Stimulated activated CD4-positive, alpha-beta T cell treated with anti-CD3 and anti-CD28 coated beads, Interleukin-1b, Interleukin-23, amount 100 ng/mL, for 24 hours (primary cell): ENCODE measurements at places on chromosomes 7 and 10.

- DNase-seq, result no peak
Observed at GRCh38 chr10:80373502-80373901, 16.9 kb downstream of the DYDC2 start.

- DNase-seq, result no peak
Observed at GRCh38 chr10:92916433-92916832, 68.1 kb downstream of the EXOC6 start.

DNA sequence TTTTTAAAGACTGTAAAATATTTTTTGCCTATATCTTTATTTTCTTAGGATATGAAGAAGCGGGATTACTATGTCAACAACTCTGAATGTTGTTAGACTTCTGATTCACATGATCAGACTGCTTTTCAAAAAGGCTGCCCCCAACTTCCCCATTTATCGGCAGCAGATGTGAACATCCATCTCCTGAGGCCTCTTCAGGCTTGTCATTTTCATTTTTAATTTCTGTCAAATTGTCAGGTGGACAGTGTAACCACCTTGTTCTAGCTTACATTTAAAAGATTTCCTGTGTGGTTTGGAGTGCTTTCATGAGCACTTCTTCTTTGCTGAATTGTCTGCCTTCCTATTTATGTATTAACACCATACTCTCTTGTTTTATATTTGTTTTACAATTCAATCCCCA lies 78.8 kb upstream of the GSDME start:
- no peak for DNase-seq

DNA sequence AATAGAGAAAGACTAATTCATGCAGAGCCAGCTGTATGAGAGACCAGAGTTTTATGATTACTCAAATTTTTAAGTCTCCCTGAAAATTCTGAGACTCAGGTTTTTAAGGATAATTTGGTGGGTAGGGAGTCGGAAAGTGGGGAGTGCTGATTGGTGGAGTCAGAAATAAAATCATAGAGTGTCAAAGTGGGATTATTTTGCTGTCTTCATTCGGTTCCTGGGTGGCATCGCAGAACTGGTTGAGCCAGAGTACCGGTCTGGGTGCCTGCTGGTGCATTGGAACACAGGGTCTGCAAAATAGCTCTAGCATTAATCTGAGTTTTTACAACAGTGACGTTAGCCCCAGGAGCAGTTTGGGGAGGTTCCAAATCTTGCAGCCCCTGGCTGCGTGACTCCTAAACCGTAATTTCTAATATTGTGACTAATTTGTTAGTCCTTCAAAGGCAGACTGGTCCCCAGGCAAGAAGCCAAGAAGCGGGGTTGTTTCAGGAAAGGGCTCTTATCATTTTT lies 32.4 kb downstream of the GPRIN2 start:
- DNase-seq, result no peak

GRCh38 chr7:148172920-148173319 lies 417.6 kb upstream of the C7orf33 start:
- no peak for DNase-seq

GRCh38 chr10:4283846-4284610 lies 499.0 kb upstream of the KLF6 start:
- no peak for DNase-seq

GRCh38 chr10:96666741-96667140 lies 53.6 kb downstream of the PIK3AP1 start:
- no peak for DNase-seq

GRCh38 chr7:32048970-32049491 lies 21.2 kb downstream of the PDE1C start:
- no peak for DNase-seq

- no peak for DNase-seq
Observed at GRCh38 chr10:61825628-61826027, 75.9 kb upstream of the ARID5B start.

DNA sequence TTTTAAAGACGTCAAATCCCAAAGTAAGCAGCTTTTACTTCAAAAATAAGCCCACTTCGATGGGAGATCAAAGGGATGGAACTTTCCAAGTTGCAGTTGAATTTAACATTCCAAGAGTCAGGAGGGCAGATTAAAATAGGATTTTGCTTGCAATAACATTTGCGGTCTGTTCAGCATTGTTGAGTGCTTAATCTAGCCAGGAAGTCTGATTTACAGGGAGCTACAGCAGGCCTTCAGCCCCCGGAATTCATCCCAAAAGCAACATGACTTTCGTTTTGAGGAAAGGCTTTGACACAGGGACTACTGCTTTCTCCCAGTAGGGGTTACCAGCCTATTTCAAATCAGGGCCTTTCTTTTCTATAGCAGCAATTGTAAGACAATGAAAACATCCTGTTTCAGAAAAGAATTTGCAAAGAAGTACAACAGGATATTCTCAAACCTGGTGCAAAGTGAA lies 279.6 kb upstream of the PITRM1 start:
- no peak for DNase-seq

- DNase-seq, result no peak
Observed at GRCh38 chr10:103710490-103710889, 144.9 kb downstream of the SH3PXD2A start.

- no peak for DNase-seq
Observed at GRCh38 chr10:84590327-84591193, 262.2 kb downstream of the CCSER2 start.

GRCh38 chr10:77498210-77498609 lies 139.4 kb downstream of the KCNMA1 start:
- DNase-seq, result no peak

DNA sequence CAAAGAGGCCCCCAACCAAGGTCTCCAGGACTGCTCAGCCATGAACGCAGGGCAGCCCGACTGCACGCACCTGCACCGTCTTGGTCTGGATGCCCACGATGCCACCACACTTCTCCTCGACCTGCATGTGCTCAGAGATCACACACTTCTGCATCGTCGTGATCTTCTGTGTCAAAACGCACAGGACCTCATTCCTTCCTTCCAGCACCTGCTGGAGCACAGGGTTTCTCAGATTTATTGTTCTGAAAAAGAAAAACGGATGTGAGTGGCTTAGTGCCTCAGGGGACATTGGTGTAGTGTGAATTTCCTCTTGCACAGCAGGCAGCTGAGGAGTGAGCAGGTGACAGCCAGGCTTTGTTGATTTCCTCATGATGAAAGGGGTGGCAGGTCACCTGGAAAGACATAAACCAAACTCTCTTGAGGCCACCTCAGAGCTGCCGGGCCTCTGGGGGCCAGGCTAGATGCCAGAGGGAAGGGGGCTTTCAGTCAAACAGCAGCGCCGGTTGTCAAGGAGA lies 38.2 kb downstream of the GSDME start:
- no peak for DNase-seq

GRCh38 chr7:51430480-51431086 lies 114.0 kb upstream of the COBL start:
- peak; percentile 3 for DNase-seq

- no peak for DNase-seq
Observed at GRCh38 chr7:156566812-156567549, 73.6 kb upstream of the RNF32 start.

- no peak for DNase-seq
Observed at GRCh38 chr7:43353902-43354301, 229.0 kb upstream of the STK17A start.

GRCh38 chr10:72223743-72224101 lies 7.6 kb upstream of the ASCC1 start:
- no peak for DNase-seq

DNA sequence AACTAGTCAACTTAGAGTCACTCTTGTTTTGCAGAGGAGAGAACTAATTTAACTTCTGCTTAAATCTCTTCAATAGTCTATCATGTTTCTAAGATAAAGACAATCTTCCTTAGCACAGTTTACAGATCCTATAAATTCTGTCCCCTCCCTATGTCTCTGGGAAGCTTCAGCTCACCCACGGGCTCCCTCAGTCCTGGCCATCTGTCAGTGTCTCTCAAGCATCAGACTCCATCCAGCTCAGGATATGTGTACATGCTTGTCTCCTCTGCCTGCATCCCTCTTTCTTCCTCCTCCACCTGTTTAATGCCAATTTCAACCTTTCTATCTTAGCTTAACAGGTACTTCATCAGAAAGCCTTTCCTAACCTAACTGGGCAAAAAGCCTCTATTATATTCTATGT lies 177.1 kb upstream of the PTER start:
- no peak for DNase-seq

DNA sequence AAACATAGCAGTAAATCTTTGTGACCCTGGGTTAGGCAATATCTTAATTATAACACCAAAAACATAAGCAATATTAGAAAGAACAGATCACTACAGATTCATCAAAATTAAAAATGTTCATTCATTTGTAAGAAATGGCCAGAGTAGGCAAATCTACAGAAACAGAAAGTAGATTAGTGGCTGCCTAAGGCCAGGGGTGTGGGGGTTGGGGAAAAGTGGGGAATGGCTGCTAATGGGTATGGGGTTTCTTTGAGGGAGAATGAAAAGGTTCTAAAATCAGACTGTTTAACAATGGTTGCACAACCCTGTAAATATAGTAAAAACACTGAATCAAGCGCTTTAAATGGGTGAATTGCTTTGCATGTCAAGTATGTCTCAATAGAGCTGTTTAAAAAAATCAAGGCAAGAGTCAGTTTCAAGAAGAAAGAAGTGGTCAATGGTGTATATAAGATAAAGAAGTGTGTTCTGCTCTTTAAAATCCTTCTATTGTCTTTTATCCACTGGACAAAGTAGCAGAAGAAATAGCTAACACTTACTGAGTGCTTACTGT lies 42.6 kb downstream of the CDK6 start:
- no peak for DNase-seq

- DNase-seq, result no peak
Observed at GRCh38 chr7:75866114-75866488, 12.7 kb upstream of the RHBDD2 start.

GRCh38 chr7:29478226-29478625 lies 85.4 kb upstream of the PRR15 start:
- no peak for DNase-seq

DNA sequence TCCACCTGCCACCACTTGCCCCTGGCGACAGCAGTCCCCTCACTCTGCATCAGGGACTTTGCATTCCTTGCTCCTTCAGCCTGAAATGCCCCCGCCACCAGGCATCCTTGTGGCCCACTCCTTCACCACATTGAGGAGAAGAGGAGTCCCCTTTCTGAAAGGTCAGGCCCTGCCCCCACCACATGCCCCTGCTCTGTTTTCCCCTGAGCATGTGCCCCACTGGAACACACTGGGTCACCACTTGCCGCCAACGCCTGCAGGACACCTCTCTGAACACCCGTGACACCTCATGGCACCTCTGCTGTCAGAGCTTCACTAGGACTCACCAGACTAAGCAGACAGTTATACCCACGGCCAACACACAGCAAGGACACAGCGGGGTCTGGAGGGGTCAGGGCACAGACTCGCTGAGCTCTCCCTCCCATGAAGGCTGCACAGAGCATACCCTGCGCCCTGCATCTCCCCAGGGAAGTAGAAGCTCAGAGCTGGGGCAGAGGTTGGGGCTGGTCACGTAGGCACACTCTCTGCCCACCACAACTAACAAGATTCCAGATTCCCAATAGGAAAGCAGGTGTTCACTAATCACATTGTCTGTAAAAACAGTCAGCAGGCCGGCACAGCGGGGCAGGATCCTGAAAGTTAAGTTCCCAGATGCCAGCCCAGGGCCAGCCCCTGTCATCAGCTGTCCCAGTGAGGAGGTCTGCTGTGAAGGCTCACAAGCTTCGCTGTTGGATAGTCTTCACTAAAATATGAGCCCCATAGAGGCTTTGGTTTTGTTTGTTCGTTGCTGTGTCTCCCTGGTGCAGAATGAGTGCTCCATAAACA lies 5.8 kb upstream of the AOC1 start:
- no peak for DNase-seq

DNA sequence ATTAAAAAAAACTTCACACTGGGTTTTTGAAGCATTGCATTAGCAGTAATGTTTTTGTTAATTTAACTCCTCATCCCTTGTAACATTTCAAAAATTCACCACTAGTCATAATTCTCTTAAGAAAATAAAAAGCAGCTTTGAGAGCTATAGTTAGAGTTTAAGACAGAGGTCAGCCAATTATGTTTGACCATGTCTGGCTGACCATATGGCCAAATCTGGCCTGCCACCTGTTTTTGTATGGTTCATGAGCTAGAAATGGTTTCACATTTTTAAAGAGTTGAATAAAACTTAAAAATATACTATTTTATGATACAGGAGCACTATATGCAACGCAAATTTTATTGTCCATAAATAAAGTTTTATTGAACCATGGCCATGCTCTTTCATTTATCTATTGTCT lies 73.0 kb upstream of the LRRTM3 start:
- no peak for DNase-seq

- no peak for DNase-seq
Observed at GRCh38 chr7:134720091-134720935, 59.1 kb upstream of the CALD1 start.

DNA sequence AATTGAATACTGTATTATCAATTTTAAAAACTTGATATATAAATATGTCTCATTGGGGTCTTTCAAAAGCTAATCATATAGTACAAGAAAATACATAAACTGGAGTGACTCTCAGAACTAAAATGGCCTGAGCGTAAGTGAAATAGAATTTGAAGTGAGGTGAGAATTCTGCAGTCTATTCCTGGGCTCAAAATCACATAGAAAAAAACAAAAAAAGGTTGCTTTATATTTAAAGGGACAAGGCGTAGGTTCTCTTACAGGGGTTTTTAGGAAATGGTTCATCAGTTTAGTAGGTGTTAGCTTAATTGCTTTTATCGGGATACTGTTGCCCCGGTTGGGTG lies 36.7 kb upstream of the PRSS1 start:
- DNase-seq, result no peak

- DNase-seq, result no peak
Observed at GRCh38 chr10:64523065-64523759, 1002.0 kb downstream of the REEP3 start.

GRCh38 chr10:11157292-11158076 lies 139.8 kb downstream of the CELF2 start:
- no peak for DNase-seq
